Left lobe of liver (tissue), 2 donors: ENCODE measurements at places on chromosomes 11 and 22.
A peak's percentile ranks its signal among the peaks of the same experiment; 100 is the strongest.

- no peak for DNase-seq
Measured at GRCh38 chr11:61021661-61022212, 50.3 kb downstream of the CD6 start.

- DNase-seq, result peak; percentile 77
Measured at GRCh38 chr11:6387811-6388599, 2.3 kb upstream of the SMPD1 start.

GRCh38 chr22:38403812-38404211, 51.2 kb downstream of the KCNJ4 start:
- DNase-seq, result no peak

DNA sequence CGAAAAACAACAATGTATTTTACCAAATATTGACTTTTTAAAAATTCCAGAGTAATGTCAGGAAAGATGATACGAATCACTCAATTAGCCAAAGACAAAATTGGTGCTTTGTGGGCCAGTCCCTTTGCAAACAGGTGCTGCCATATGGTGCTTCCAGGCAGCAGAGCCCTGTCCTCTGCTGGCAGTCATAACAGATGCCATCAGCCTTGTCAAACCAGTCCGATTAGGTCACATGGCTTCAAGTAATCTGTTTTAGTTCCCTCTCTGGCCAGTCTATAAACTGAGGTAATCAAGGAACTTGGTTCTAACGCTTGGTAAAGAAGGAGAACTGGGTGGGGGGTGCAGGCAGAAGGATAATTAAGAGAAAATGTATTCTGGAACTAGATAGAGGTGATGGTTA, 49.1 kb upstream of the CAPRIN1 start:
- peak; percentile 10 for DNase-seq

- no peak for DNase-seq
Measured at GRCh38 chr11:70788248-70789022, 390.1 kb downstream of the CTTN start.

- no peak for DNase-seq
Measured at GRCh38 chr11:66289548-66290329, 796 bp upstream of the YIF1A start.

- no peak for DNase-seq
Measured at GRCh38 chr22:38567531-38568285, 2.3 kb downstream of the DMC1 start.

- DNase-seq, result no peak
Measured at GRCh38 chr11:45927684-45928413, 5.4 kb downstream of the LARGE2 start.

DNA sequence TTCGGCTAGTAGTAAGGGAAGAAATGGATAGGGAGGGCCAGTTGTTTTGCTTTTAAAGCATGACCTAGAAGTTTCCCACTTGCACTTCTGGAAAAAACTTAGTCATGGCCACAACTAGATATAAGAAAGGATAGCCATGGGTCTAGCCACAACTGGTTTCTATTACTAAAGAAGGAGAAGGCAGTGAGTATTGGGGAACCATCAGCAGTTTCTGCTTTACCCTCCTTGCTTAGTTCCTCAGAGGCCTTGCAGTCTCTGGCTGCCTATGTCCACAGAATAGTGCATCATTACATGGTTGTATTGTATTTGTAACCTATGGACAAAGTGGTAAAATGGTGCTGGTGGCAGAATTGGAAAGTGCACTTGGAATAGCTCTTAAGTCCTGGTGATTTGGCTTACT, 35.6 kb downstream of the NXPE1 start:
- no peak for DNase-seq

- peak; percentile 51 for DNase-seq
Measured at GRCh38 chr11:119056421-119056999, 495 bp downstream of the HYOU1 start.

DNA sequence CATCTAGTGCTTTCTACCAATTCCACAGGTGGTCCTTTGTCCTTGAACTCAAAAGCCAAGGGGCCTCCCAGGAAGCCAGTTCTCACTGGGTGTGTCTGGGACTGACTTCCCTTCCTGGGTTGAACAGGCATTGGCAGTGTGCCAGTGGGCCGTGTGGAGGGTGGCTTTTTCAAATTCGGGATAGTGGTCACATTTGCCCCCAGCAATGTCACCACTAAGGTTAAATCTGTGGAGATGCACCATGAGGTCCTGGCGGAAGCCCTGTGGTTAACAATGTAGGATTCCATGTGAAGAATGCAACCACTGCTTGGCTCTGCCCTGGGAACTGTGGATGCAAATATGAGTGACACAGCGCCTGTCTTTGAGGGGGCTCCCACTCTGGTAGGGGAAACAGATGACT, 53.2 kb upstream of the MTNR1B start:
- DNase-seq, result no peak

- no peak for DNase-seq
Measured at GRCh38 chr11:116224889-116225200, 547.9 kb downstream of the BUD13 start.

DNA sequence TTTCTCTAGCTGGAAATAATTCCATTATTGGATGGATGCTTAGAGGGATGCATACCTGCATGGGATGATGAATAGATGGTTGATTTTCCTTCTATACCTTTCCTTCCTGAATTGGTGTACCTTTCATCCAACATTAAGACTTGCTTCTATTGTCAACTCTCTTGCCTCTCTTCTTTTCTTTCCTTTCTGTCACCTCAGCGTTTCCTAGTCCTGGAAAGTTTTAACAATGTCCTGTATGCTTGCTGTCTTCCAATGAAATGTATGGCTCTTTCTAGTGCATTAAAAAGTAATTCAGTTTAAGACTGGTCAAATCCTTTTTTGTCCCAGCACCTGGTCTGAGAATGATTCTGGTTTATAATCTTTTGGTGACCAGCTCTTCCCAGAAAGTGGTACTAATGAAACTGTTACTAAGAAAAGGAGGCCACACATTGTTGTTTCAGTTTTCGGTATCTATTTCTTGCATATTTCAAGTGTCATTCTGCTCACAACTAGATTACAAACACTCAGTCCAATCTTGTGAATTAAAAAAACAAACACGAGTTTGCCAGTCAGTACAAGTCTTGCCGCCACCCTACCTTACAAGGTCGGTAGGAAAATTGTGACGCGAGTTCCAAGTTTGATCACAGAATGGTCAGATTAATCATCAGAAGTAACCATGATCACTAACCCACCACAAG, 8.0 kb downstream of the POU2AF1 start:
- no peak for DNase-seq

DNA sequence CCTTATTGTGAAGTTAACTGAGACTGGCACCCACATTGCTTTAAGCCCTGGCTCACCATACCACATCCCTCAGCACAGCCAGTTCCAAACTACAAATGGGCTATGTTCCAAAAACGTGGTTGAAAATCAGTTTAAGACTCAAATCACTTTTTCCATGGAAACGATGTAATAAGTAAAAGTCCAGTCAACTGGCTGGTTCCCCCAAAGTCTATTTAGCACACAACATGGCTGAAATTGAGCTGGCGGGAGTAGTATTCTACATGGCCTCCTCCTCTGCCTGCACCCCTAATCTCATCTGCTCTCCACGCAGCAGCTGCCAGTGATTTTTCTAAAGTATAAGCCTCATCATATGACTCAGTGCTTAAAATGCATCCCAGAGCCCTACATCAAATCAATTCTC, 40.9 kb upstream of the BIRC3 start:
- DNase-seq, result no peak

- no peak for DNase-seq
Measured at GRCh38 chr11:111718436-111718835, 47.8 kb downstream of the PPP2R1B start.

GRCh38 chr22:49327411-49328117, 500.1 kb downstream of the BRD1 start:
- DNase-seq, result peak; percentile 27
